PC-3 (cell line): ENCODE measurements at places on chromosomes 5 and 9. TPM values are rescaled to one million over a fixed set of nuclear protein-coding genes. Genes with fewer than 3 reads are reported as not detected.

- DNase-seq: no peak
- peak overlapping the region; percentile 88 for H3K27ac ChIP-seq
- no peaks in the 10 kb centered on the region for H3K27me3 ChIP-seq
- H3K4me1 ChIP-seq: peaks cover 38% of the 10 kb centered on the region
- no peaks in the 10 kb centered on the region for H3K36me3 ChIP-seq
These were observed 74.7 kb downstream of the SPRY4 start for GRCh38 chr5:142250119-142250518.

- DNase-seq: no peak
- H3K4me3 ChIP-seq: no peak overlapping the region
- H3K27me3 ChIP-seq: no peaks in the 10 kb centered on the region
- no peak overlapping the region for H3K27ac ChIP-seq
- H3K36me3 ChIP-seq: peaks cover 8% of the 10 kb centered on the region; the same call in 1 of the 2 replicates
These were observed 21.7 kb downstream of the RMI1 start for GRCh38 chr9:84002344-84002743.

DNA sequence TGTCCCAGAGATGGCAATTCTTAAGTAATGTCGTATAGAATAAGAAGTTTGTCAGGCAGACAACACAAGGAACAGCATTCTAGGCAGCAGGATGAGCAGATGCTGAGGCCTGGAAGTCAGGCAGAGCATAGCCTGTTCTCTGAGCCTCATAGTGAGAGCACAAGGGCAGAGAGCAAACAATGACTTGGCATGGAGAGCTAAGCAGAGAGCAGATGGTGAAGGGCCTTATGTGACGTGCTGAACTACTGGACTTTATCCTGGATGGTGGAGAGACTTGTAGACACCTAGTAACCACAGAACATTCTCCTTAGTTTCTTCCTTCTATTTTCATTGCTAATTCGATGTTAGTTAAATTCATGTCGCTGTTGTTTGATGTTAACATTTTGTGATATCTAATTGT, 60.1 kb downstream of the KCTD16 start:
- H3K27me3 ChIP-seq: peaks cover 9% of the 10 kb centered on the region
- H3K27ac ChIP-seq: no peak overlapping the region
- H3K4me3 ChIP-seq: no peak overlapping the region
- no peaks in the 10 kb centered on the region for H3K36me3 ChIP-seq
- no peaks in the 10 kb centered on the region for H3K4me1 ChIP-seq

DNA sequence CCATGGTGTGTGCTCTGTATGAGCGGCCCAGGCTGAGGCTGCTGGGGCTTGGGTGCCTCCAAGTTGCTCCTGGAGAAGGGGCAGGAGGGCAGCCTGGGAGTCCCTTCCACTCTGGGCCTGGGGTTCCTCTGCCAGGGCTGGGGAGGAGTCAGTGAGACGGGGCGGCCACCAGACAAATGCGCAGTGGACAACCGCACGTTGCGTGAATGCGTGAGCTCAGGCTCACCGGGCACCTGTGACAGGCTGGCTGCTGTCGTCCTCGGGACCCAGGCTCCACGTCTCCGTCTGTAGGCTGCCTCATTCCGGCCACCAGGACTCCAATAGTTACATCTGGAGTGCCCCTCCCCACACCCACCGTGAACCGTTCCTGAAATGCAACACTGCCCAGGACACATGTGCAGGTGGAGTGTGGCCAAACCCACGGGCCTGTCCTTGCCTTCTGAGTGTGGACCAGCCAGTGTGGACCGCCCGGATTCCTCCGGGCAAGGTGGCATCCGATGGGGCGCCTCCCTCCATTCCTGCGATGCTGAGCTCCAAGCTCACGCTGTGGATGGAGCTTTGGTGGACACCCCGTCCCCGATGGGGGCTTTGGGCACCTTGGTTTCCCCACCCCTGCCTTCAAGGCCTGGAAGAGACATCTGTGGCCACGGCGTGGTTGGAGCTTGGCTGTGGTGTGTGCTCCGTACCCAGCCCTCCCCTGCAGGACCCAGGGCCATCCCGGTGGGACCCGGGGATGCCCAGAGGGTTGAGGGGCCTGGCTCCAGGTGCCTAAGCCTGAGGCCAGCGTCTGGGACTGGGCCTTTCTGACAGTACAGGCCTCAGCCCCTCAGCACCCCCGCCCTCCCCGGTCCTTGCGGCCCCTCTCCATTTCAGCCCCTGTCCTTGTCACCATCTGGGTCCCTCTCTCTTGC, 34.0 kb upstream of the RXRA start:
- DNase-seq: no peak
- H3K27ac ChIP-seq: no peak overlapping the region
- no peaks in the 10 kb centered on the region for H3K36me3 ChIP-seq
- H3K27me3 ChIP-seq: no peaks in the 10 kb centered on the region

GRCh38 chr9:27925815-27926214, 352.5 kb upstream of the C9orf72 start:
- H3K27ac ChIP-seq: no peak overlapping the region
- no peaks in the 10 kb centered on the region for H3K4me1 ChIP-seq
- peaks cover 16% of the 10 kb centered on the region; the same call in 1 of the 2 replicates for H3K27me3 ChIP-seq
- H3K36me3 ChIP-seq: no peaks in the 10 kb centered on the region

- no peaks in the 10 kb centered on the region for H3K27me3 ChIP-seq
These were observed at the start of gene SH3RF2 for GRCh38 chr5:145936401-145937131. SH3RF2 (plus strand) TSS chr5:145936578; CDS start chr5:145937929, 1,351 bp downstream.

GRCh38 chr5:1950096-1950707, 67.5 kb upstream of the IRX4 start:
- no peaks in the 10 kb centered on the region for H3K36me3 ChIP-seq
- peaks cover 72% of the 10 kb centered on the region for H3K27me3 ChIP-seq
- no peak overlapping the region for H3K4me3 ChIP-seq

DNA sequence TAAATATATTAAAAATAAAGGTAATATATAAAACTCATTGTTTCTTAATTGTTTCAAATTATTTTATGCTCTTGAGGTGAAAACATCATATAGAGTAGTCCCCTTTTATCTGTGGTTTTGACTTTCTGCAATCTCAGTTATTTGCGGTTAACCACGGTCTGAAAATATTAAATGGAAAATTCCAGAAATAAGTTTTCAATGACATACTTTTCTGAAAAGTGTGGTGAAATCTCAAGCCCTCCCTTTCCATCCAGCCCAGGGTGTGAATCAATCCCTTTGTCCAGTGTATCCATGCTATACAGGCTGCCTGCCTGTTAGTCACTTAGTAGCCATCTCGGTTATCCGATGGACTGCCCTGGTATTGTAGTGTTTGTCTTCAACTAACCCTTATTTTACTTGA, 546.7 kb upstream of the DMAC1 start:
- H3K4me1 ChIP-seq: no peaks in the 10 kb centered on the region
- no peaks in the 10 kb centered on the region for H3K27me3 ChIP-seq
- no peak for DNase-seq
- no peak overlapping the region for H3K27ac ChIP-seq

DNA sequence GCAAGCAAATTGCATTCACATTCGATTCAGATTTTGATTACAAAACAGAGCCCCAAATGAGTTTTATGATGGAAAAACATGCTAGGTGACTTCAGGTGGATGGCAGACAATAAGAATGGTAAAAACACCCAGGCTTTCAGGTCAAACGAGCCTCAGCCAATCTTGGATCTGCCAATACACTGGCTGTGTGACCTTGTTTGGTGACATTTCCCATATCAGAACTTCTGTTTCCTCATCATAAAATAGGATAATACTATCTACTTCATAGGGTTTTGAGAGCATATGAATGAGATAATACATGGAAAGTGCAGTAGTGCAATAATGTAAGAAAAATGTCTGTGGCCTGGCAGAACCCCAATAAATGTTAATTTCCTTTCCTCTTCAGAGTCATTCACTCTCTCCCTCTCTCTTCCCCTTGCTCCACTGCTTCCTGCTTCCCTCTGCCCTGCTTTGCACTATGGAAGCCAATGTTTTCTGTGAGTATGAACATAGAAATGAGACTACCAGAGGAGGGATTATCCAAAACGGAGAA, 54.7 kb downstream of the SH3RF2 start:
- H3K4me1 ChIP-seq: no peaks in the 10 kb centered on the region
- no peaks in the 10 kb centered on the region for H3K36me3 ChIP-seq
- H3K4me3 ChIP-seq: no peak overlapping the region

DNA sequence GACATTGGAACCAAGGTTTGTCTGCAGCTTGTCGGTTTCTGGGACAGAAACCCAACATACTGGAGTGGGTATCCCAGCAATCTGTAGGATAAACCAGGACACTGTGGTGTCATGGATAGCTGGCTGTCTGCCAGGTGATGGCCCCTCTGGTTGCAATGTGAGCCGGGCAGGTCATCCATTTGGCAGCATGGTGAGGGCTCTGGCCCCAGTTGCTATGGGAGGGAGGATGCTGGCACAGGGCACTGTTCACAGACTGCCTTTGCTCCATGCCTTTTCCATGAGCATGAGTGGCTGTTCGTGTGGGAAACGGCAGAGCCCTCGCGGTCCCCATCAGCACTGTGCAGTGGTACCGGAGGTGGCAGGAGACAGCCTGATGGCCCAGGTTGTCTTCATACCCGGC, 6.4 kb downstream of the S1PR3 start:
- no peaks in the 10 kb centered on the region for H3K27me3 ChIP-seq
- H3K4me3 ChIP-seq: no peak overlapping the region
- no peak overlapping the region for H3K27ac ChIP-seq
- no peak for DNase-seq
- H3K4me1 ChIP-seq: 0 out of 2 replicates have a peak, but pooled peaks cover 4% of the 10 kb centered on the region

The BTNL3 gene
- not detected in 2 replicates for total RNA-seq

The SELENOP gene
- 3.3 and 3.9 TPM in 2 replicates for total RNA-seq

DNA sequence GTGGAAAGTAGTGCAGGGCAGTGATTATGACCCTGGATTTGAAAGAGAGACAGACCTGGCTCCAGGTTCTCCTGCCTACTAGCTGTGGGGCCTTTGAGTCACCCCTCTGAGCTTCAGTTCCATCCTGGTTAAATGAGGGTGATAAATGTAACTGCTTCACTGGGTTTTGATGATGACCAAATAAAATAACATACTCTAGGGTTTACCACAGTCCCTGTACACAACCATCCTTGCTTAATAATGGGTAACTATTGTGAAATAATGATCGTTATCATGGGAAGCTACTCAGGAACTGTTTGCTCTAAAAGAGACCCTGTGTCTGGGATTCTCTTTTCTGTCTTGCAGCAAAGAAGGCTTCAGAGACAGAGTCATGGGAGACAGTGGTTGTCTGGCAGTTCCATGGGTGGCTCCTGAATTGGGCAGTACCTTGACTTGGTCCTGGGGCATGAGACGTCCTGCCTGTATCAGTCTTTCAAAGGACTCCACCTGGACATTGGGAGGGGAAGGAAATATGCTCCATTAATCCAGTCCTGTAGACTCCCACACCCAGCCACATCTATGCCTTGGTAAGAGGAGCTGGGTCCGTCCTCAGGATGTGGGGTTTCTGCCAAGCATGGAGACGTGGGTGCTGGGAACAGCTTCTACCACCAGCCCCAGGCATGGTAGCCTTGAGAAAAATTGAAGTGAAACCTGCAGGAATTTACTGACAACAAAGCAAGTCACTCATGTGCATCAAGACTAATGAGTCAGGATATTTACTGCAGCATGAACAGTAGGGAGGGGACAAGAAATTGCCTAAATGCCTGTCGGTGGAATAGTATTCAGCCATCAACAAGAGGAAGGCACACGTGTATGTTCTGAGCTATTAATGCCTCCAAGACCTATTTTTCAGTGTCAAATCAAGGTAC, 23.4 kb downstream of the AKNA start:
- H3K36me3 ChIP-seq: no peaks in the 10 kb centered on the region
- peaks cover 41% of the 10 kb centered on the region for H3K4me1 ChIP-seq
- H3K4me3 ChIP-seq: no peak overlapping the region
- peak overlapping the region; percentile 98 for H3K27ac ChIP-seq
- H3K27me3 ChIP-seq: no peaks in the 10 kb centered on the region

DNA sequence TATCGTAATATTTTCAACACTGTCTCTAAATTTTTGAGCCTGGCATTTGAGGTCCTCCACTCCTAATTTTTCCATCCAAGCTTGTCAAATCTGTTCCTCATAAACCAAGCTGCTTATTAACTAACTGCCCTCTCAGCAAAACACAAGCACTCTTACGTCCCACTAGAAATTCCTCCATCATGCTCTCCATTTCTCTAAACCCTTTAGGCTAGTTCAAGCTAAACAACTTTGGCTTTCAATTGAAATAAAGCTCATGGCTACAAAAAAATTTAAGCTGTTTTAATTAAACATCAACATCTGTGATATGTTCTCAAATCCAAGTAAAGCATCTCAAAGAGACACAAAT, 45.7 kb downstream of the RNF145 start:
- peaks cover 9% of the 10 kb centered on the region; the same call in 1 of the 2 replicates for H3K36me3 ChIP-seq
- H3K4me3 ChIP-seq: no peak overlapping the region
- no peak for DNase-seq
- peaks cover 12% of the 10 kb centered on the region for H3K4me1 ChIP-seq
- H3K27me3 ChIP-seq: no peaks in the 10 kb centered on the region

DNA sequence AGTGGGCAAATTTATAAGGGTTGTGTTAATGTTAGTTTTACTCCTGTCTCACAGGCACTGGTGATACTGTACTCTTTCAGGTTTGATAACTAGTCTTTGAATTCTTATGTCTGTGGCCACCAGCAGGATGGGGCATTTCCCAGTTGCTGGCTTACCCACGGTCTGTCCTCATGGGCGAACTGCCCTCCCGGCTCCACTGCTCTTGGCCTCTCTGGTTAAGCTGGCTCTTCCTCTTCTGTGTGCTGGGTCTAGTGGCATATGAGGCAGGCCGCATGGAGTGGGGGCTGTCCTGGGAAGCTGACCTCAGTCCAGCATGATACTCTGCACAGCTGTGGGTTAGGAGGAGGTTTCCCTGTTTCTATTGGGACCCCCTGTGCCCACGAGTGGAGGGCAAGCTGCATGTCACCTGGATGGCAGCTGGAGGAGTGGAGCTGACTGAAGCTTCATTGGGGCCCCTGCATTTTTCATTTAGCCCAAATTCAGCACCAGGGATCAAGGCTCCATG, 19.5 kb downstream of the PHF2 start:
- no peak for DNase-seq
- H3K27ac ChIP-seq: no peak overlapping the region
- H3K4me3 ChIP-seq: no peak overlapping the region
- no peaks in the 10 kb centered on the region for H3K36me3 ChIP-seq
- no peaks in the 10 kb centered on the region for H3K27me3 ChIP-seq
- H3K4me1 ChIP-seq: no peaks in the 10 kb centered on the region

The DELE1 gene
- 46.6 and 58.9 TPM in 2 replicates for total RNA-seq

DNA sequence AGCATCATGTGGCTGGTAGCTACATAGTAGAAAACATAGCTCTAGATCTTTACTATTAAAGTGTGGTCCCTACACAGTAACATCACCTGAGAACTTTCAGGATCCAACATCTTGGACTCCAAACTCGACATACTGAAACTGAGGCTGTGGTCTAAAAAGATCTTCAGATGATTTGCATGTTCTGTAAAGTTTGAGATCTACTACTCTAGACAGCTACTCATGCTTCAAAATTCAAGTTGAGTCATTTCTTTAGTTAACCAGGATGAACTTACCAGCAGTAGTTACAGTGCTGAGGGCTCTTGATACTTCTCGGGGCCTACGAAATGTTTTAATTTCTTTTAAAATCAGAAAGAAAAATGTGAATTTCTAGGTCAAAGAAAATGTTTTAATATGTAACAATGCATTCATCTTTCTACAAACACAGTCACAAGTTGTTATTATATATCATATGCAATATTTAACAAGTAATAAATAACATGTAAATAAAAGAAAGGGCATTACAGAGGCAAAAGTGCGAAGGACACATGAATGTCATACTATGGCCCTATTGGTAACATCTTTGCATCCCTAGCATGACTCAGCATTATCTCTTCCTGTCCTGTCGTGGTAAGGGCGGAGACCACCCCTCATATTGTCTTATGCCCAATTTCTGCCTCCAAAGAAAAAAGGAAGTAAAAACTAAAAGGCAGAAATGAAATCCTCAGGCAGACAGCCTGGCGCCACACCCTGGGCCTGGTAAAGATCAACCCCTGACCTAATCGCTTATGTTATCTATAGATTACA, 563.9 kb upstream of the TLE4 start:
- no peaks in the 10 kb centered on the region for H3K27me3 ChIP-seq
- DNase-seq: no peak
- H3K4me3 ChIP-seq: no peak overlapping the region
- H3K27ac ChIP-seq: no peak overlapping the region
- H3K36me3 ChIP-seq: 0 out of 2 replicates have a peak, but pooled peaks cover 4% of the 10 kb centered on the region

The CD72 gene
- total RNA-seq: 0.15 TPM in 1 of 2 replicates, not detected in the other
